ENCODE measurements at places on chromosomes 7 and 10. TPM values are rescaled to one million over a fixed set of nuclear protein-coding genes. Genes with fewer than 3 reads are reported as not detected.

Gene ANLN
- 23.5 TPM for total RNA-seq

Gene PIK3CG
- 1.6 TPM for total RNA-seq

Gene CACNB2
- total RNA-seq: 35.1 TPM

Gene NPSR1
- not detected for total RNA-seq

Gene PWWP2B
- 5.9 TPM for total RNA-seq

Gene SPDYE16
- not detected for total RNA-seq

Gene SFXN3
- total RNA-seq: 99.2 TPM

Gene CDNF
- total RNA-seq: not detected

Gene FBXL13
- 5.6 TPM for total RNA-seq

Gene DGKI
- total RNA-seq: 201 TPM

Gene RHOBTB1
- total RNA-seq: 36.3 TPM

Gene EXOC4
- total RNA-seq: 373 TPM

Gene TRRAP
- total RNA-seq: 77.3 TPM

Gene MXI1
- total RNA-seq: 57.0 TPM

Gene ATE1
- 54.1 TPM for total RNA-seq

Gene ADAM8
- total RNA-seq: 2.8 TPM

Gene CPA1
- not detected for total RNA-seq

Gene TMEM229A
- total RNA-seq: 0.31 TPM

Gene WAC
- total RNA-seq: 147 TPM

Gene EPO
- total RNA-seq: not detected

Gene GPR15LG
- total RNA-seq: not detected

Gene ANKRD7
- total RNA-seq: 4.4 TPM

Gene MCM10
- total RNA-seq: 5.0 TPM

Gene CNNM1
- total RNA-seq: 5.6 TPM

Gene CRTAC1
- 5.0 TPM for total RNA-seq

Gene SLC26A4
- total RNA-seq: 16.0 TPM

Gene TLL2
- 0.63 TPM for total RNA-seq

Gene NRBF2
- total RNA-seq: 13.8 TPM

Gene ENTPD1
- 8.8 TPM for total RNA-seq

All from parietal lobe (tissue), 2 donors.